ENCODE measurements at places on chromosomes 5 and 9.
A peak's percentile ranks its signal among the peaks of the same experiment; 100 is the strongest.

GRCh38 chr5:178637356-178638074 lies 10.7 kb upstream of the CLK4 start:
- ATAC-seq, result no peak

GRCh38 chr9:75451505-75451904 lies 363.2 kb downstream of the OSTF1 start:
- no peak for ATAC-seq

GRCh38 chr5:137350791-137351190 lies 148.3 kb downstream of the SPOCK1 start:
- no peak for ATAC-seq

DNA sequence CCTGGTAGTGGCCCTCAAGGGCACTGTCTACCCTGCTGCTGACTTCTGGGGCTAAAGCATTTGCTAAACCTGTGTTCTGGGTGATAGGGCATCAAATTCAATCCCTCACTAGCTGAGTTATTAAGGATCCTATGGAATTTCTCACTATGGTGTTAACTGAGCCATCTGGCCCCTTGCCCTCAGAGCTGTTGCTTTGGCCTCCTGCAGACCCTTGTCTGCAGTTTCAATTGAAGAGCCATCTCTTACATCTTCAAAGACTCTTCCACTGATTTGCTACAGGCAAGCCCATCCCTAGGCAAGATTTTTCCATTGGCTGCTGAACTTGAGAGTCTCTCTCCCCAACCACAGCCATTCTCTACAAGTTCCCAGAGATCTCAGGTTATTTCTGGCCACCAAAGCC lies 418.2 kb downstream of the ZNF608 start:
- ATAC-seq, result no peak

- ATAC-seq, result no peak
These were observed 49.6 kb upstream of the ANKRD31 start for GRCh38 chr5:75286211-75286773.

- no peak for ATAC-seq
These were observed 25.0 kb upstream of the ITGA2 start for GRCh38 chr5:52964138-52964537.

- ATAC-seq, result no peak
These were observed 29.7 kb upstream of the SLC1A3 start for GRCh38 chr5:36576721-36577120.

GRCh38 chr9:112361601-112362000 lies 18.3 kb upstream of the HSDL2 start:
- ATAC-seq, result no peak

DNA sequence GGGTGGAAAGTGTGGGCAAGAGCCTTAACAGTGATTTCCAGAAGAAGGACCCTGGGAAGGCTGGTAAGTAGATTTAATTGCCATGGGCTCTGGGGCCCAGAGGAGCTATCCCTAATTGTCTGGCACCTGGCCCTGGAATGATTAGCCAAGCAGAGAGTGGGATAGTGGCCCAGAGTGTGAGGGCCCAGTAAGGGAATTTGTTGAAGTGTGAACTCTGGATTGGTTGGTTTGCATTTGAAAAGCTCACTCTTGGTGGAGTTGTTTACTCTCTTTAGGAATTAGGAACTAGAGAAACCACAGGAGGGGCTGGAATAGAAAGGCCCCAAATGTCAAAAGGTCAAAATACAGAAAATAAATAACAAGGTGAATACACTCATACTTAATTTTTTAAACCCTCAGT lies 207.1 kb downstream of the GABRG2 start:
- ATAC-seq, result no peak

DNA sequence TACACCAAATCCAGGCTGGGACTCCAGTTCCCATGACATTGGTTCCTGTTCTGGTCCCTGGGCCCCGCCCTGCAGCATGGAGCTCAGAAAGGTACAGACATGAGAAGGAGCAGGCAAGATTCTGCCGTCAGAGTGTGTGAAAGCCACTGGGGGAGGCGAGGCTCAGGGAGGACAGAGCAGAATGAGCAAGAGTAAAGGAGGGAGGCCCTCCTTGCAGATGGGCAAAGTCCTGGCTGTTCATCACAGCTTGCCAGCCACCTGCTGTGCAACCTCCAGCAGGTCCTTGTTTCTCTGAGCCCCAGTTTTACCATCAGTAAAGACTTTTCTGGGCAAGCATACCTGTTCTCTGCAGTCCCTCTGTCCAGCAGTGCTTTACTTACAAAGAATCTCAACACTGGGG lies 73.3 kb downstream of the HRH2 start:
- ATAC-seq, result no peak

GRCh38 chr9:26437056-26437711 lies 455.4 kb downstream of the CAAP1 start:
- no peak for ATAC-seq

DNA sequence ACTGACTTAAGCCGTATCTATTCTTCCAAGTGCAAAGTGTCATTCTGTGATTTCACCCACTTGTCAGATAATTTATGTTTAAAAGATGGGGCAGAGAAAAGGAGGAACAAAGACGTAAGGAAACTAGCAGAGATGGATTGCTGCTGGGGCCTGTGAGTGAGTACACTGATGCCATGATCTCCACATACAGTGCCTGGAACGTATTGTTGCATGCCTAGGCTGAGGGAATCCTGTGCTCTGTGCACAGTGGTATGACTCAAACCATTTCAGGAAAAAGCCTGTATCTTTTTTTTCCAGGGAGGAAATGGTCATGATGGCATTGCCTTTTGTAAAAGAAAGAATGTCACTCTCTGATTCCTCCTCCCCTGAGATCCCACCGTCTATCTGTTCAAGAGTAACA lies 359.5 kb upstream of the ADAMTS16 start:
- ATAC-seq, result no peak

DNA sequence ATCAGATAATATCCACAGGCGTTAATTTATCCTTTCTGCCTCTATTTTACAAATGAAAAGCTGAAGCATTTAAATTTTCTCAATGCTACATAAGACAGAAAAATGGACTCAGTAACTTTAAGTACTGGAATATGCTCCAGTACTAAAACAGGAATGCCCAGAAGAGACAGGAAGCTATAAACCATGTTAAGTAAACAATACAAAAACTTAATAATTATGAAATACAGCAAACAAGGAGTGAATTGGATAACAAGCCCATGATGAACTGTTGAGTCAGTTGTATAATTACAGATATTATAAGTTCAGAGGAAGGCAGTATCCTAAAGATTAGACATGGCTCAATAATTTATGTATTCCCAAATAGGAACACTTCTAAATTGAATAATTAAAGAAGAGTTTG lies 148.5 kb downstream of the CHSY3 start:
- no peak for ATAC-seq

DNA sequence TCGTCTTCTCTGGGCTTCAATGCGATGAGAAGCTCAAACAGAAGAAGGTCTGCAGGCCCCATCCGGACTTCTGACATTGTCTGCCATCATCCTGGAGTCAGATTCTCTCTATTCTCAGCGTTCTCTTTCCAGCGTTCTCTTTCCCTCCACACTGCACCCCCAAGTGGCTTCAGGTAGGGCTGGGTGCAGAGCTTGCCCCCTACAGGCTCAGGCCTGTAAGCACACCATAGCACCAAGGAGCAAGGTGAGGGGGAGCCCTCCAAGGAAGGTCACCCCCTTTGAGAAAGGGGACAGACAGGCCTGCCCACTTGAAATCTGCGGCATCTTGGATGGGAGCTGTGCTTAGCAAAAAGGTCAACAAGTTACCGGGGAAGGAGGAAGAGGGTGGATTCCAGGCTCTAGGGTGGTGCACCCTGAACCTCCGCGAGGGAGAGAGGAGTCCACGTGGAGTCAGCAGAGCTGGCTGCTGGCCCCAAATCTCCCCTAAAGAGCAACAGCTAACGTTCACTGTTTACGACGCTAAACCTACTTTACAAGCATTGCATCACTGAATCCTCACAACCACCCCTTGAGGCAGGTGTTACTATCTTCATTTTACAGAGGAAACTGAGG lies 27.5 kb downstream of the GPX3 start:
- ATAC-seq, result peak; percentile 54

- ATAC-seq, result no peak
These were observed 15.8 kb upstream of the TRAF1 start for GRCh38 chr9:120942186-120943001.

DNA sequence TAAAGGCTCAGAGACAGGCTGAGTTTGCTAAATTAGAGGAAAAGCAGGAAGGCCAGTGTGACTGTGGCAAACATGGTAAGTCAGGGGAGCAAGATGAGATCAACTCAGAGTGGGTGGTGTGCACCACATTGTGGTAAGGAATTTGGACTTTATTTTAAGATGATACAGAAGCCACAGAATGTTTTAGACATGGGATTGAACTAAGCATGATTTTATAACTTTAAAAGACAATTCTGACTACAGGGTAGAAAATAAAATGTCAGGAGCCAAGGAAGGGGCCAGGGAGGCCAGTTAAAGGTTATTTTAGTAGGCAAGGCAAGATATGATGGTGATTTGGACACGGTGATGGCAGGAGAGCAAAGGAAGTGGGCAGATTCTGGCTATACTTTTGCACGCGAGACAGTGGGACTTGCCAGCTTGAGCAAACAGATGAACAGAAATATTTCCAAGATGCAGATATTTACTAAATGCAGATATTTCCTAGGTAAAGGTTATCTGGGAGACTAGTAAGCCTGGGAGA lies 53.9 kb downstream of the TSSK1B start:
- ATAC-seq, result no peak

GRCh38 chr9:18216376-18216775 lies 257.6 kb upstream of the ADAMTSL1 start:
- ATAC-seq, result no peak

- ATAC-seq, result no peak
These were observed 17.4 kb upstream of the PTCH1 start for GRCh38 chr9:95533996-95534680.

- ATAC-seq, result no peak
These were observed 782.2 kb upstream of the NUDT12 start for GRCh38 chr5:104344809-104345208.

GRCh38 chr9:130331573-130331972 lies 66.0 kb downstream of the HMCN2 start:
- ATAC-seq, result no peak

GRCh38 chr5:39218482-39219402 lies 621 bp downstream of the FYB1 start:
- no peak for ATAC-seq

DNA sequence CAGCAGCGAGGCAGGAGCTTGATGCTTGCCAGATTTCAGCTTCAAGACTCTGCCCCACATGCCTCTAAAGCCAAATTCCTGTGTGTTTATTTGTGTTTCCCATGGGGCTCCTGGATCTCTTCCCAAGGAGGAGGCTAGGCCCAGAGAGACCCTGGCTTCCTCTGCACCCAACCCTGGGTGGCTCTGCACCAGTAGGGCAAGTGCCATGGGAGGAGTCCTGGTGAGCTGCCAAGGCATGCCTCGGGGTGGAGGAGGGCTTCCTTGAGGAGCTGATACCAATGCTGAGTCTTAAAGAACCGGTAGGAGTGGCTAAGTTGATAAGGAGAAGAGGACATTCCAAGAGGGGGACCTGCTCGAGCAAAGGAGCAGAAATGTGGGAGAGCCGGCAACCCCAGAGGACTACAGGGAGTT lies 6.8 kb upstream of the TIFAB start:
- ATAC-seq, result no peak

DNA sequence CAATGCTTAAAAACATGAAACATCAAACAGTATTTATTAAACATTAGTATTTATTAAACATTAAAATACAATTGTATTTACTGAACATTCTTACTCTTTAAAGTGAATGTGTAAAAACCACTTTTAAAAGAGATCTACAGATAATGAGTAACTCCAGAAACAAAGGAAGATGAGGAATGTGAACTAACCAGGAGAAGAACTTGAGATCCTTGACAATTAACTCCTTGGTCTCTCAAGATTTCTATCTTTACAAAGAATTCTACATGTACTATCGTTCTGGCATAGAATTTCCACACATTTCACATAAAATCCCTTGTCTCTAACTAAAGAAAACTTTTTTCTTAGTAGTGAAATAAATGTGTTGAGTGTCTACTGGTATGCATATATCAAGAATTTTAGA lies 28.7 kb upstream of the IFNE start:
- ATAC-seq, result no peak

DNA sequence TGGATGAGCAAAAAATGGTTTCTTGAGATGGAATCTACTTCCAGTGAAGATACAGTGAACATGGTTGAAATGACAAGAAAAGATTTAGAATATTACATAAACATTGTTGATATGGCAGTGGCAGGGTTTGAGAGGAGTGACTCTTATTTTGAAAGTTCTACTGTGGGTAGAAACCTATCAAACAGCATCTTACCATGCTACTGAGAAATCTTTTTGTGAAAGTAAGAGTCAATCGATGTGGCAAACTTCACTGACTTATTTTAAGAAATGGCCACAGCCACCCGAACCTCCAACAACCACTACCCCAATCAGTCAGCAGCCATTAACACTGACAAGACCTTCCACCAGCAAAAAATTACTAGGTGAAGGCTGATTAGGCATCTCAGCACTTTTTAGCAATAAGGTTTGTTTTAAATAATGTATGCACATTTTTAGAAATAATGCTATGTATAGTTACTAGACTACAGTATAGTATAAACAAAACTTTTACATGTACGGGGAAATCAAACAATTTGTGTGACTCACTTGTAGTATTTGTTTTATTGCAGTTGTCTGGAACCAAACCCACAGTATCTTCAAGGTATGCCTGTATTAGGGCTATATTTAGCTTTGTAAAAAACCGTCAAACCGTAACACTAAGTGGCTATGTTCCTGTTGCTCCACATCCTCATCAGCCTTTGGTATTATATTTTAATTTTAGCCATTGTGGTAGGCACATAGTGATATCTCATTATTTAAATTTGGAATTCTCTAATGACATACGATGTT lies 30.6 kb upstream of the ADAMTS6 start:
- ATAC-seq, result no peak

DNA sequence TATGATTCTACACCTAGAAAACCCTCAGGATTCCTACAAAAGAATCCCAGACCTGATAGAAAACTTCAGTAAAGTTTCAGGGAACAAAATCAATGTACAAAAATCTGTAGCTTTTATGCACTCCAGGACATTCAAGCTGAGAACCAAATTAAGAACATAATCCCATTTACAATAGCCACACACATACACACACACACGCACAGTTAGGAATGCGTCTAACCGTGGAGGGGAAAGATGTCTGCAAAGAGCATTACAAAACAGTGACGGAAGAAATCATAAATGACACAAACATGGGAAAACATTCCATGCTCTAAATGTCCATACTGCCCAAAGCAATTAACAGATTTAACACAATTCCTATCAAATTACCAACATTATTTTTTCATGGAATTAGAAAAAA lies 51.4 kb upstream of the CAST start:
- ATAC-seq, result no peak

DNA sequence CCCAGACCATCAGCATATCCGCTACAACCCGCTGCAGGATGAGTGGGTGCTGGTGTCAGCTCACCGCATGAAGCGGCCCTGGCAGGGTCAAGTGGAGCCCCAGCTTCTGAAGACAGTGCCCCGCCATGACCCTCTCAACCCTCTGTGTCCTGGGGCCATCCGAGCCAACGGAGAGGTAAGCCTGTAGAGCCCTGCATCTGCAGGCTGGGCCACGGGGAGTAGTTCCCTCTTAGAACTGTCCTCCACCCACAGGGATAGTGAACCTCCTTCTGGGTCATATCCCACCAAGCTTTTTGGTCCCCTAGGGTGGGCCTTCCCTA lies 569 bp downstream of the GALT start:
- ATAC-seq, result no peak
